Astrocyte of the hippocampus (primary cell): ENCODE measurements at places on chromosomes 1 and 21.

DNA sequence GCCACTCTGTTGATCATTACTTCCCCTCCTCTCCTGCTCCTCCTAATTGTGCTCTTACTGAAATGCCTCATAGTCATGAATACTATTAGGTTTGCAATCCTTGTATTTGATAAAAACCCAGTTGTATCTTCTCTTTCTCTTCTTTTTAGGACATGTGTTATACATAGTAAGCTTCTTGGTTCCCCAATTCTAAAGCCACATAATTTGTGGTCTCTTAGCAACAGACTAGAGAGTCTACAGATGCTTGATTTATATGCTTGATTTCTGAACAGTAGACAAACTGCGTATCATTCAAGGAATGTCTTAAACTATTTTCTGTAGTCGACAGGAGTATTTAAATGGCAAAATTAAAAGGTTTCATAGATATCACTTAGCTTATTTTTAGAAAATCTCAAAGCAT, 1598.9 kb downstream of the PLA2G4A start:
- DNase-seq = no peak

DNA sequence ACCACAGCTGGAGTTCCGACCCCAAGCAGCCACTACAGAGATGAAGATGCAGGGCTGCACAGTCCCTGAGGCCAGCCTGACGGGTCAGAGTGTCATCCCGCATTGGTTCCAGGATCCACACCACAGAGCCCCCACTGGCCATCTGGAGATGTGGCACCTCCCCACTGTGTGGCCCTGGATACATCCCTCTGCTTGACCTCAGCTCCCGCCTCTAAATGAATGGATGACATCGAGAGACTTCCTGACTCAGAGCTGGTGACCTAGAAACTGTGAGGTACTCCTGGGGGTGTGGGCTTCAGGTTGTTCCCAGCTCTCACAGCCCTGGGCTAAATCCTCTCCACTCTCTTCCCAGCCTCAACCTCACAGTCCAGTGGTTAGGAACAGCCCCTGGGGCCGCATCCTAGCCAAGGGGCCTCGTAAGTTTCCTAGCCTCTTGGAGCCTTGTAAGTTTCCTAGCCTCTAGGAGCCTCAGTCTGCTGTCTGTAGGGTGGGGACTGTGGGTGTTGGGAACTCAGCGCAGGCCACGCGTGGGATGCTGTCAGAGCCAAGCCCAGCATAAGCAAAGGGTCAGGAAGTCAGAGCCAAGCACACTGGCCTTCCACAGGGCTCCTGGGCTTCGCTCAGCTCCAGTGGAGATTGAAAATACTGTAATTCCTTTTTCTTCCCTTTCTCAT, 87.5 kb upstream of the RUNX3 start:
- DNase-seq = no peak

GRCh38 chr1:96418969-96419368, 302.6 kb upstream of the PTBP2 start:
- DNase-seq = no peak

DNA sequence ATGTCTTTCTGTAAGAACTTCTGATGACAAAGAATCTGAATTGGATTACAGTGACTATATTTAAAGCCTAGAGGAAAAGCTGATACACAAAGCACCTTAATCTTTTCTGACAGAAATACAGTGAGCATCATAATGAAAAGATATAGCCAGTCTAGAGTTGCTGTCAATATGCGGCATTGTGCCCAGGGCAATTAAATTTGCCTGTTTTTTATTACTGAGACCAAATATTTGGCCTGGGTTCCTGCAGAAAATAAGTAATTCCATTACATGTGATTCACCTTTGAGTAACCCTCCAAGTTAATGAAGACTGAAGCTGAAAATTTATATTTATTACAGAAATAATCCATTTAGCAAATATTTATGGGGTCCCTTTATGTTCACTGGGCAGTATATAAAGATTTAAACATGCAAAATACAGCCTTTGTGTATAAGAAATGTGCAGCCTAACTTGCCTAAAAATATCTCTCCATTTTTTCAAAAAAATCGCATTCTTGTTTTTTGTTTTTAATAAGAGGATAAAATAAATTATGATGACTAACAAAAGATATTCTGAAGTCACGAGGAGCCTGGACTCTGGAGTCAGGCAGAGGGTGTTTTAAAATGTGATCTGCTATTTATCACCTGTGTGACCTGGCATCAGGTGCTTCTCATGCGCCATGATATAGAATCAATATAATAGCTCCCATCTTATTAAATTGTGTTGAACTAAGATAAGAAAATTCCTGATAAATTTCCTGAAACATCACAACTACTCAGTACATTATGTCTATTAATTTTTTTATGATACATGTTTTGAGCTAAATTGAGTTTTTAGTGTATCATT, 83.6 kb downstream of the SGIP1 start:
- no peak for DNase-seq

DNA sequence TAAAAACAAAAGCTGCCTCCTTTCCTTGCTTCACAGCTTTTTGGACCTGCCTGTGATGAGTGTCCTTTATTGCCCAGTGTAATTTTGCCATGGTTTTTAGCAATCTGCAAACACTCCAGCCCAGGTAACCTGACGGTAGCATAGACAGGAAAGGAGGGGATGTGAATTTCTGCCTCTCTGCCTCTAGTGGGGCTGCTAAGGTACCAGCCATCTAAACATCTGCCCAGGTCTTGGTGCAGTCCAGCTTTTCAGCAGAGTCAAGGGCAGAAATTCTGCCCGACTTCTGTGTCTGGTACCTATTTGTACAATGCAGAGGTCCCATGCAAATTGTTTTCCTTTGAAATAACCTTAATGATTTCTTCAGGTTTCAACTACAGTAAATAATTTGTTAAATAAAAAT, 371.4 kb downstream of the KIF26B start:
- DNase-seq = no peak

GRCh38 chr1:205962821-205963221, 19.6 kb upstream of the SLC26A9 start:
- DNase-seq = no peak

GRCh38 chr1:96723377-96723776, 1.8 kb downstream of the PTBP2 start:
- DNase-seq = peak; percentile 16

- no peak for DNase-seq
Measured at GRCh38 chr1:233647073-233647472, 33.2 kb downstream of the KCNK1 start.

DNA sequence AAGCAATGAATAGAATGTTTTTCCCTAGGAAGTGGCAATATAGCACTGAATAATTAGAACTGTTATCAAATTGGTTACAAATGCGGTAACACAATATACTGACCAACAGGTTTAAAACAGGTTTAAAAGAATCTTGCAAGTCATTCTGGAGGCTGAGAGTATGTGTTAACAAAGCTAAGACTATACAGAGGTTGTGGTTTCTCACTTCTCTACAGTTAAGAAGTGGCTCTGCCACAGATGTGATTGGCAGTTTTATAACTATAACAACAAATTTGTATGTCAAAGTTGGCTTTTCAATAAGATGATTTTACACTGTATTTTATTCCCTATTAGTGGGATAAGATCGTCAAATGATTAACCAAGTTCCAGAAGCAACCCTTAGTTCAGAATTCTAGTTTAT, 7.1 kb downstream of the ANGEL2 start:
- no peak for DNase-seq

- no peak for DNase-seq
Measured at GRCh38 chr1:14697353-14697752, 98.9 kb downstream of the KAZN start.

GRCh38 chr1:61459345-61459744, 265.6 kb downstream of the TM2D1 start:
- no peak for DNase-seq

GRCh38 chr1:112614460-112615065, 4.4 kb downstream of the ST7L start:
- peak; percentile 77 for DNase-seq

- DNase-seq = no peak
Measured at GRCh38 chr1:158163000-158163947, 17.4 kb upstream of the CD1D start.

DNA sequence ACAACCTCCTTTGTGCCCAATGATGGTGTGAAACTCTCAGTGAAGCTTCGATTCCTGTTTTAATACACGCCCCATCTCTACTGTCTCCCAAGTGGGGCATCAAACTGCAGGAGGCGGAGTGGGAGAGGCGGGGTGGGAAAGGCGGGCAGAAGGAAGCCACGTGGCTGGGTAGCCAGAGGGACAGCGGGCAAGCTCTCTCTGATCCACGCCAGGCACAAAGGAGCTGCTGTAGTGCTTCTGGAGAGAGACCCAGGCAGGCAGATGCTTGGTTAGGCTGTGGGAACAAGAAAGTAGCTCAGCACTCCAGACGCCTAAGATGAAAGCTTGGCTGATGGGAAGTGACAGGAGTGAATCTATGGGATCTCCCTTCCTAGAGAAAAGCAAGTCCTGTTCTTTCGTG, 25.7 kb downstream of the TRIM67 start:
- DNase-seq = no peak

DNA sequence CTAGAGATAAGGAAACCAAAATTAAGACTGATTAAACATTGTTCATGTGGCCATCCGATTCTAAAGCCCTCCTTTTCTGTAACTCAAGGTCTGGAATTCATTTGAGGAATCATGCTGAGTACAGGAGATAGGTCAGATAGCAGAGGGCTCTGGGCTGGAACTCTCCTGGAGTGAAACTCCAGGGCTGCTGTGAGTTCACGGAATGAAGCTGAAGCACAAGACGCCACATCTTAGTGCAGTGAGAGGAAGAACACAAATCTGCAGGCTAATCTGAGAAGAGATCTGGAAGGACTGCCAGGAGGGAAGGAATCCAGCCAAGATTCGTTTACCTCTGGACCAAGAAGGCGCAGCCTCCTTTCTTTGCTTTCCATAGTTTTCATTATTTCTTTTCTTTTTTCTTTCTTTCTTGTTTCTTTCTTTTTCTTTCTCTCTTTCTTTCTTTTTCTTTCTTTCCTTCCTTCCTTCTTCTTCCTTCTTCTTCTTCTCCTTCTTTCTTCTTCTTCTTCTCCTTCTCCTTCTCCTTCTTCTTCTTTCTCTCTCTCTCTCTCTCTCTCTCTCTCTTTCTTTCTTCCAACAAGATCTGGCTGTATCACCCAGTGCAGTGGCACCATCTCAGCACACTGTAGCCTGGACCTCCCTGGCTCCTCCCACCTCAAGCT, 74.8 kb upstream of the ATP1B1 start:
- DNase-seq = peak; percentile 28

GRCh38 chr1:231104917-231105316, 56.9 kb upstream of the TRIM67 start:
- no peak for DNase-seq

GRCh38 chr1:94608852-94609530, 67.4 kb upstream of the F3 start:
- peak; percentile 41 for DNase-seq

DNA sequence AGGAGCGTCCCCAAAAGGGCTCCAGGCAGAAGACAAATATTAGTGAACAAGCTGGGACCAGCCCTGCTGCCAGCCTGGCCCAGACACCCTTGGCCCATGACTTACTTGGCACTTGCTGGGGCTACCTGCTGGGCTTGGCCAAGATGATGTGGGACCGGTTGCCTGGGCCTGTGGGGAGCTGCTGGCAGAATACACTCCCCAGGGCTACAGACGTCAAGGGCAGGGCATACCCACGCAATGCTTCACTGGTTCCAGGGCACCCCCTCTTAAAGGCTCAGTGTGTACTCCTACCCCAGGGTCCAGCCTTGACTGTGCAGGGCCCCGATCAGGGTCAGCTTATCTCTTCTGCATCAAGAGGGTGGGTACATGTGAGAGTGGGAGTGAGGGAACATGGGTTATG, 106.5 kb upstream of the SLC2A1 start:
- no peak for DNase-seq

- DNase-seq = peak; percentile 49
Measured at GRCh38 chr1:16249596-16250241, 12.7 kb upstream of the CPLANE2 start.

- DNase-seq = peak; percentile 45
Measured at GRCh38 chr1:76764638-76765454, 102.4 kb upstream of the ST6GALNAC5 start.

- no peak for DNase-seq
Measured at GRCh38 chr1:203086992-203087763, 1.4 kb upstream of the MYOG start.

- no peak for DNase-seq
Measured at GRCh38 chr1:43597028-43597427, 52.9 kb upstream of the KDM4A start.

DNA sequence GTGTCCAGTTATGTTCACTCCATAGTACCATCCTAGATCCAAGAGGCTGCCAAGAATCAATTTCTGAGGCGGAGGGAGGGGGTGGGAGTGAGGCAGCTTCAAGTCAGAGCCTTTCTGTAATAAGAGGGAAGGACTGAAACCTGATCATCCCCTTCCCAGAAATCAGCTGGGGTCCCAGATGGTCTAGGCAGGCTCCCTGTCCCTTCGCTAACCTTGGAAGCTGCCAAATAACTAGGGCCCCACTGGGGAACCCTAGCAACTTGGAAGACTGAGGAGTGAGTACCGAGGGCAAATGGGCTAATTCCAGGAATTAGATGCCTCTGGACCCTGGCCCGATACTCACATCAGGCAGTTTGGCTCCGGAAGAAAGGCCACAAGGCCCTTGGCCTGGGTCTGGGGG, 113.3 kb downstream of the NAV1 start:
- DNase-seq = no peak

GRCh38 chr1:179327679-179328078, 34.1 kb downstream of the SOAT1 start:
- no peak for DNase-seq

DNA sequence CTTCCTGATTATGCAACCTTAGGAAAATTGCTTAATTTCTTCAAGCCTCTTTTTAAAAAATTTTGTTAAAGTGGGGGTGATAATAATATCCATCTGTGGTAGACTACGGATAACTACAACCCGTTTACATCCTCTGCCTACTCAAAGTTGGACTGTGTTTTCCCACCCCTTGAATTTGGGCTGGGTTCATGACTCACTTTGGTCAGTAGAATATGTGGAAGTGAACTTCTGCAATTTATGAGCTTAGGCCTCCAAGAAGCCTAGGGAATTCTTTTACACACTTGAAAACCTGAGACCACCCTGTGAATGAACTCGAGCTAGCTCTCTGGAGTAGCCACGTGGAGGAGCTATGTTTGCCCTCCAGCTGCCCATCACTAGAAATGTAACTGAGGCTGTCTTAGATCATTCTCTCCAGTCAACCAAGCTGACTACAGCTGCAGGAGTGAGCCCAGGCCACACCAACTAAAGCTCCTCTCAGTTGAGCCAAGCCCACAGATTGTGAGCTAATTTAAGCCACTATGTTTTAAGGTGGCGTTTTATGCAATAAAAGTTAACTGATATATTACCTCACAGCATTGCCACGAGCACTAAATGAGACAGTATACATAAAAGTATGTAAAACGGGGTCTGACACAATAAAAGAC, 29.6 kb upstream of the CACHD1 start:
- no peak for DNase-seq

- no peak for DNase-seq
Measured at GRCh38 chr21:15823486-15824150, 93.8 kb downstream of the USP25 start.

DNA sequence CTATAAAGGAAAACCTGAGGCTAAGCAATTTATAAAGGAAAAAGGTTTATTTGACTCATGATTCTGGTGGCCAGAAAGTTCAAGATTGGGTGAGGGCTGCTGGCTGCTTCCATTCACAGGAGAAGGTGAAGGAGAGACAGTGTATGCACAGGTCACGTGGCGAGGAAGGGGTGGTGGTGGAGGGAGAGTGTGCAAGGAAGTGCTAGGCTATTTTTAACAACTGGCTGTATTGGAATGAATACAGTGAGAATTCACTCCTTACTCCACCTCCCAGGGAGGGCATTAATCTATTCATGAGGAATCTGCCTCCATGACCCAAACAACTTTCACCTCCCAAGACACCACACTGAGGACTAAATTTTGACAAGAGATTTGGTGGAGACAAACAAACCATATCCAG, 51.0 kb downstream of the SYDE2 start:
- no peak for DNase-seq

GRCh38 chr1:85078903-85079302, 30.6 kb upstream of the MCOLN3 start:
- no peak for DNase-seq
